ENCODE measurements at places on chromosomes 13 and 19.
A peak's percentile ranks its signal among the peaks of the same experiment; 100 is the strongest.

DNA sequence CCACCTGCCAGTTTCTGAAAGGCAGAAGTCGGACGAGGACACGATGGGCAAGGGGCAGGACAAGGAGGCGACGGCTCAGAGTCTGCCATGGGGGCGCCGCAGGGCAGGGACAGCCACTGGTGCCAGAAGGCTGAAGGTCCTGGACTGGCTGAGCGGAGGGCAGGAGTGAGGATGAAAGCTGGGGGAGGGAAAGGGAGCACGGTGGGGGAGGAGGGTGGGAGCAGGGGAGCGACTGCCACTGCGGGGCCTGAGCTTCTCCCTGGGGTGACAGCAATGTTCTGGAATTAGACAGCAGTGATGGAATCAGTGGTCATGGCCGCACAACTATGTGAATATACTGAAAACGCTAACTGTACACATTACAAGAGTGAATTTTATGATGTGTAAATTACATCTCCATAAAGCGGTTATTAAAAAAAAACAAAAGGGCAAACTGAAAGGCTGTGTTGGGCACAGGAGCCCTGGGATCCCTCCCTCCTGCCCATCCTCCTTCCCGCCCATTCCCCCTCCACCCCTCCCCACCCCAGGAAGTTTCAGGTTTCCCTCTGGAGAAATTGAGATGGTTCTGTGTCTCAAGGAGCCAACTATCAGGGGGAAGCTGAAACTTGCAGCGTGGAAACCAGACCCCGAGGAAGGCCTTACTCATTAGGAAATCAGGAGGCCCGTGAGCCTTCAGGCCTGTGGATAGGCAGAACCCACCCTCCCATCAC is 15.9 kb downstream of the MLLT1 start:
- no peak for DNase-seq

DNA sequence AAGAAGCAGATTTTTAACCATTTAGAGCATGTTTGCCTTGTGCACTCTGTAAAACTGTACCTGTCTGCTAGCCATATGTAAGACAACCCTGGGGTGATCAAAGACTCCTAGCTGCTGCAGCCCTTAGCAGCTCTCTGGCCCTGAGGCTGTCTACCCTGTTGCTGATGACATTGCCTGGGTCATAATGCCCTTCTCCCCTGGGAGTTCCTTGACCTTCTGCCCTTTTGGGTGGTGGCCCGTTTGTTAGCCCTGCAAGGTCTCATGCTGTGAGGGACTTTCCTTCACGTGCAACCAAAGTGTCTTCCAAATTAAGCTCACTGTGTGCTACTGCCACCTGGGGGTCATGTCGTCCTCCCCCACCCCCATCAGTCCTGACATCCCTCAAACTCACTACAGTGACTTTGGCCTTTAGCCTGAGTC is 7.4 kb downstream of the GPC6 start:
- DNase-seq: peak; percentile 6

DNA sequence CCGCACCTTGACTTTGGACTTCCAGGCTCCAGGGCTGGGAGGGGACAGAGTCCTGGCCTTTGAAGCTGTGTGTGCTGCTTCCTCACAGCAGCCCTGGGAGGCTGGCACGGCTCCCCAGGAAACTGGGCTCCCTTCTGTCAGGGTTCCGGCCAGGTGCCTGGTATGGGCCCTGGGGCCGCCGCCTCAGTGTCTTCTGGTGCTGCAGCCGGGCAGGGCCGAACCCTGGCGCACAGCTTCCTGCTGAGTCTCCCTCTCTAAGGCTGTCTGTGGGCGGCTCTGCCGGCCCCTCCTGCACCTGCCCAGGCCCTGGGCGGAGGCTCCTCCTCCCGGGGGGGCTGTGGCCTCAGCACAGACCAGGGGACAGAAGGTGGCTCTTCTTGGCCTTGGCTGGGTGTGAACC is 32.4 kb downstream of the GPX4 start:
- no peak for DNase-seq

- DNase-seq: no peak
These were observed 484.5 kb downstream of the SLITRK6 start for GRCh38 chr13:85314686-85315085.

DNA sequence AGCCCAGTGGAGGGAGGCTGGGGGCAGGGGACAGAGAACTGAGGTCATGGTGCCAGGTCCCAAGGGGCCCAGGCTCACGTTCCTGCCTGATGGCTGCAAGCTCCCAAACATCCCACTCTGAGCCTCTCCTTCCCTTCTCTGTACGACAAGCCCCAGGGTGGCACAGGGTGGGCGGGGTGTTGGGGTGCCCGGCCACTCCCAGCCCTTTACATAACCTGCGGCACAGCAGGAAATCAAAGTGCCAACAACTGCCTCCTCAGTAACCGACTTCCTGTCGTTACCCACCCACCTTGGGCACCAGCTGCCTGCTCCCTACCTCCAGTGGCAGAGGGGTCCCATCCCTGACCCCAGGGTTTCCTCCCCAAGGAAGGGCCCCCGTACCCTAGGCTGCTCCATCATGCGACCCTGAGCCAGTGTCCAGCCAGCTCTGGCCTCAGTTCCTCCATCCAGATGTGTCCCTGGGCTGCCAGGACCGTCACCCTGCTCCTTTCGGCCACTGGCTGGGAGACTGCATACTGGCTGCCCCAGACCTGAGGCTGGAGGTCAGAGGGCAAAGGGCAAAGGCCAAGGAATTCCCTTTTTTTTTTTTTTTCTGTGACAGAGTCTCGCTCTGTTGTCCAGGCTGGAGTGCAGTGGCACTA is 27.7 kb upstream of the NFIC start:
- DNase-seq: no peak

DNA sequence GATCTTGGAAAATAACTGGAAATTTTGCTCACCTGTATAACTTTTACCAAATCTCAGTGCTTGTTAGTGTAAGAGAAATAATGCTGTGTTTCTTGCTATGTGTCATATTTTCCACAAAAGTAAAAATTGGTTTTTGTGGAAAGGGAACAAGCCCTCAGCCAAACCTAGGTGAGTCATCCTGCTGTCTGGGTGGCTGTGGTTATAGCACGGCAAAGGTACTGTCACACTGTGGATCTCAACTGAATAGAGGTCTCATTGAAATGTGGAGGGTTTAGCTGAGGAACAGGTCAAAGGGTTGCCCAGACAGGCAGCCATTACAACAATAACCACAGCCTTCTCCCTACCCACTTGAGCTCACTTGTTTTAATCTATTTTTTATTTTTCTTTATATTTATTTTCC is 338.8 kb upstream of the DACH1 start:
- DNase-seq: peak; percentile 19

GRCh38 chr13:32802159-32802558 is 214.1 kb upstream of the KL start:
- no peak for DNase-seq

GRCh38 chr13:32098272-32098671 is 66.7 kb downstream of the FRY start:
- no peak for DNase-seq

DNA sequence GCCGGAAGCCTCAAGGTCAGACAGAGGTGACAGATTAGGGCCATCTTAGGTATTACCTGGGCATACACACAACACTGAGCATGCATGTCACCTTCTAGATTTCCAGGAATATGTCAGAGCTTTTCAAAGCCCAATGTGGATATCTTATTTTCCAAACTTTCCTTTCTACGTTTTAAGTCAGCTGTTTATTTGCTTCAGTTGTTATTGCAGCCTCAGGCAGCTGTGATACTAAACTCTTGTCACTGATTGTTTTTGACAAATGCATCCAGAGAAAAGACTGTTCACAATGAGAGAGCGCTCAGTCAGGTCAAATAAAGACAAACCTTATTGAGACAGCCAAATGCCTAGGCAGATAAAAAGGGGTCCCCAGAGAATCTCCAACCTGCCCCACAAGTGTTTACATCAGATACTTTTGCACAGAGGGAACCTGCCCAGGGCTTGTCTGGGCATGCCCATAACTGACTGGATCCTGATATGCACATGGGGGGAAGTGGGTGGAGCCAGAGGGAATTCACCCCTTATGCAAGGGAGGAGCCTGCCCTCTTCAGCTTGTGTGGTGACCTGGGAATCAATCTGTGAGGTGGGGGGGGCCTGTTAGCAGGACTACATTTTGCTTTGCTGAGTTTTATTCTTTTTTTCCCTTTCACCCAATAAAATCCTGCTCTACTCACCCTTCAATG is 28.5 kb downstream of the MED4 start:
- no peak for DNase-seq

GRCh38 chr13:77429320-77430142 is 102.6 kb upstream of the MYCBP2 start:
- DNase-seq: peak; percentile 63

GRCh38 chr13:50386541-50387050 is 371.4 kb downstream of the KCNRG start:
- no peak for DNase-seq

DNA sequence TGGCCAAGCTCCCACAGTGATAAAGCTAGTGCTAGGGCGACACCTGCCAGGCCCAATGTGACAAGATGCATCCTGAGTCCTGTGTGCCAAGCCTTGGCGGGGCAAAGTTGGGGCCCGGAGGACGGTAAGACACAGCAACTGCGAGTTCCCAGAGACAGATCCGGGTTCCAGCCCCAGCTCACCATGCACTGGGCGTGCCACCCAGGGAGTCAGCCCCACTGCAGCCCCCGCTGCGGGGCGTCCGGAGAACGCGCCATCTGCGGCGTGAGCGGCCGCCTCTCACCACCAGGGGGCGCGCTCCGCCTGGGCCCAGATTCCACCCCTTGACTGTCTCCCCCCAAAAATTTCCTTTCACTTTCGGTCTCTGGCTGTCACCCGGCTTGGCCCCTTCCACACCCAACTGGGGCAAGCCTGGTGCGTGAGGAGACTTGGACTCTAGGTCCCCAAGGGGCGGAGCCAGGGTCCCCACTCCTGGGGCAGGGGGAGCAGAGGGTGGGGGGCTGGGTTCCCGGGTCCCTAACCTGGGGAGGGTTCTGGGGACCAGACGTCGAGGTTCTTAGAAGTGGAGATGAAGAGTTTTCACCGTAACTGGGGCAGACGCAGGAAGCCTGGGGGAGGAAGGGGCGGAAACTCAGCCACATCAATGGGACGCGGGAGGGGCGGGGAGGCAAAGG is at the start of gene FLT3LG:
TSS of gene FLT3LG (plus strand) at position 348 of the 674 bp plus-strand sequence. CDS start 425 bp downstream, outside the sequence.
- DNase-seq: peak; percentile 78

DNA sequence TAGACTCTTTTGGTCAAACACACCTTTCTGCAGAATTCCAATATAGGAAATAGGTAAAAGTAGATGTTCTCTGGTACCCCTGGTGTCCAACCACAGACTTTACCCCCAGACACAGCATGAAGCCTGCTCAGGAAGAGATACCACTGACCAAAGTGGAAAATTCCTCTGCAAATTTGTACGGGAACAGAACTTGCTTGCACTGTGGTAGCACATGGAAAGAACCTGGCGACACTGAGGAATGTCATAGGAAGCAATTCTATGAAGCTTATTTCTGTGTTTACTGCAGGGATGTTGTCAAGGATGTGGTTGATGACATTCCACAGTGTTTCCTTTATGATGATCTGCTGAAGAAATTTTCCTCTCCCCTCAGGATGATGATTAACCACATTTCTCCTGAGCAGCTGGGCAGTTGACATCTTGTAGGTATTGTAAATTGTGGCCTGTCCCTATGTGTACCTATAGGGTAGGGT is 48.9 kb upstream of the TNFSF11 start:
- DNase-seq: peak; percentile 63
